Heart left ventricle (tissue), 16 donors: ENCODE measurements at places on chromosomes 6 and 20. TPM values are rescaled to one million over a fixed set of nuclear protein-coding genes. Genes with fewer than 3 reads are reported as not detected.

GRCh38 chr6:20870021-20870420, 335.8 kb downstream of the CDKAL1 start:
- peaks cover 12% of the 10 kb centered on the region for H3K4me1 ChIP-seq
- no peaks in the 10 kb centered on the region for H3K36me3 ChIP-seq
- no peak for DNase-seq
- no peak overlapping the region for H3K27ac ChIP-seq
- H3K27me3 ChIP-seq: no peaks in the 10 kb centered on the region

GRCh38 chr6:69719602-69720193, 77.1 kb downstream of the LMBRD1 start:
- H3K36me3 ChIP-seq: peaks cover 45% of the 10 kb centered on the region
- no peak overlapping the region for H3K27ac ChIP-seq
- H3K4me3 ChIP-seq: no peak overlapping the region
- H3K4me1 ChIP-seq: no peaks in the 10 kb centered on the region
- DNase-seq: no peak

DNA sequence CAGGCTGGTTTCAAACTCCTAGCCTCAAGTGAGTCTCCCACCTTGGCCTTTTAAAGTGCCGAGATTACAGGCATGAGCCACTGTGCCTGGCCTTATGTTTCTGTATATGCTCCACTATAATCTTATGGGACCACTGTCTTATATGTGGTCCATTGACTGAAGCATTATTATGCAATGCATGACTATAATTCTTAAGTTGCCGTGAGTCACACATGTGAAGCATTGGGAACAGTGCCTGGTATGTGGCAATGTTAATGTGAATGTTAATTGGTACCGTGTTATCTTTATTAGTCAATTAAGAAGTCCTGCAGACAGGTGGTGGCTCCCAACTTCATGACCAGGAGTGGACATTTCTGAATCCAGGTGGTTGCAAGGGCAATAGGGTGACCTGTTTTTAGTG, 14.7 kb upstream of the ASXL1 start:
- H3K27me3 ChIP-seq: no peaks in the 10 kb centered on the region
- H3K27ac ChIP-seq: no peak overlapping the region
- H3K4me1 ChIP-seq: no peaks in the 10 kb centered on the region
- DNase-seq: no peak
- H3K36me3 ChIP-seq: no peaks in the 10 kb centered on the region

- no peak overlapping the region for H3K27ac ChIP-seq
- DNase-seq: no peak
- H3K4me1 ChIP-seq: no peaks in the 10 kb centered on the region
- no peak overlapping the region for H3K4me3 ChIP-seq
- H3K36me3 ChIP-seq: no peaks in the 10 kb centered on the region
- H3K27me3 ChIP-seq: no peaks in the 10 kb centered on the region
Measured at GRCh38 chr6:165010556-165011535, 298.6 kb downstream of the C6orf118 start.

DNA sequence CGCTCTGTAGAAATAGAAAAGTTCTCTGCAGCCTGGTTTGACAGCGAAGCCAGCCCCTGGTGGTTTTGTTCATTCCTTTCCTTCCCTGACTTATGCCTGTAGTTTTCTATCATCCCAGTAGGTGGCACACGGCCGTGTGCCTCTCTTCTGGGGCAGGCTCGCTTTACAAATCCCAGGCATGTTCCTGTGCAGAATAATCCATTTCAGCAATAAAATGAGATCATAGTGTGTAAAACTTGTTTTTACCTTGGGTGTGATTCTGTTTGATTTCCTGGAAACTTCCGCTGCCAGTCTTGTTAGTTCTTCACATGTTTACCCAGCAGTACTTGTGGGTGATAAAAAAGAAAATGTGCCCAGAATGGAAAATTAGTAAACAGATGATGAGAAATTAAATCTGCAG, 7.4 kb upstream of the INSM1 start:
- H3K36me3 ChIP-seq: no peaks in the 10 kb centered on the region
- H3K4me1 ChIP-seq: no peaks in the 10 kb centered on the region
- no peak overlapping the region for H3K4me3 ChIP-seq
- peaks cover 19% of the 10 kb centered on the region for H3K27me3 ChIP-seq
- no peak overlapping the region for H3K27ac ChIP-seq
- DNase-seq: no peak

DNA sequence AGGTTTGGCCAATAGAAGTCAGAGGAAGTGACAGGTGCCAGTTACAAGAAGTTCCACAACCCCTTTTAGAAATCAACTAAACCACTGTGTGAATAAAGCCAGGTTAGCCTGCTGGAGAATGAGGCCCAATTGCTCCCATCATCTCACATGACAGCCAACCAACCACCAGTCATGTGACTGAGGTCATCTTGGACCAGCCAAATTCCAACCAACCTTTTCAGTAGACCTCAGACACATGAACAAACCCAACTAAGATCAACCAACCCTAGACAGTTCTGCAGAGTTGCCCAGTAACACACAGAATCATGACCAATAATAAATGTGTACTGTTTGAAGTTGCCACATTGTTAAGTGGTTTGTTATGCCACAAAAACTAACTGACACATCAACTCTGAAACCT, 44.6 kb upstream of the GGTLC1 start:
- DNase-seq: no peak
- H3K36me3 ChIP-seq: no peaks in the 10 kb centered on the region
- H3K4me1 ChIP-seq: no peaks in the 10 kb centered on the region

DNA sequence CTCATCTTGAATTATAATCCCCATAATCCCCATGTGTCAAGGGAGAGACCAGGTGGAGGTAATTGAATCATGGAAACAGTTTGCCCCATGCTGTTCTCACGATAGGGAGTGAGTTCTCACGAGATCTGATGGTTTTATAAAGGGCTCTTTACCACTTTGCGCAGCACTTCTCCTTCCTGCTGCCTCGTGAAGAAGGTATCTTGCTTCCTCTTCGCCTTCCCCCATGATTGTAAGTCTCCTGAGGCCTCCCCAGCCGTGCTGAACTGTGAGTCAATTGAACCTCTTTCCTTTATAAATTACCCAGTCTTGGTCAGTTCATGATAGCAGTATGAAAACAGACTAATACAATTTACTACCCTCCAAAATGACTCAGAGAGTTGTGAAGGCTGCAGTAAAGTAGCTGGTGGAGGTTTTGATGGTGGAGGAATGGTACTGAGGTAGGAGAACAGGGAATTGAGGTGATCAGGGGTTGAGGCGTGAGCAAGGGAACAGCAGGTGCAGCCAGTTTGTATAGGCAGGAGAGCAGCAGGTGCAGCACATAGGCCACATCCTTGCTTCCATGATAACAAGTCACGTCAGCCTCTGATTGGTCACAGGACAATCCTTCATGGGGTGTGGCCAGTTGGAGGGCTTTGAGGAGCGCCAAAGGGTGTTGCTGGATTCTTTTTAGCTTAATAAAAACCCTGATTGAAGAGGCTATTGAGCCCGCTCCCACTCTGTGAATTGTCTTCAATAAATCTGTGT, 150.0 kb downstream of the CDC5L start:
- H3K4me3 ChIP-seq: no peak overlapping the region
- no peaks in the 10 kb centered on the region for H3K27me3 ChIP-seq
- no peak overlapping the region for H3K27ac ChIP-seq
- H3K36me3 ChIP-seq: no peaks in the 10 kb centered on the region

- H3K4me1 ChIP-seq: no peaks in the 10 kb centered on the region
- H3K27me3 ChIP-seq: peaks cover 28% of the 10 kb centered on the region
- no peaks in the 10 kb centered on the region for H3K36me3 ChIP-seq
- H3K27ac ChIP-seq: no peak overlapping the region
- H3K4me3 ChIP-seq: no peak overlapping the region
Measured at GRCh38 chr20:51093240-51093763, 70.4 kb upstream of the KCNG1 start.

DNA sequence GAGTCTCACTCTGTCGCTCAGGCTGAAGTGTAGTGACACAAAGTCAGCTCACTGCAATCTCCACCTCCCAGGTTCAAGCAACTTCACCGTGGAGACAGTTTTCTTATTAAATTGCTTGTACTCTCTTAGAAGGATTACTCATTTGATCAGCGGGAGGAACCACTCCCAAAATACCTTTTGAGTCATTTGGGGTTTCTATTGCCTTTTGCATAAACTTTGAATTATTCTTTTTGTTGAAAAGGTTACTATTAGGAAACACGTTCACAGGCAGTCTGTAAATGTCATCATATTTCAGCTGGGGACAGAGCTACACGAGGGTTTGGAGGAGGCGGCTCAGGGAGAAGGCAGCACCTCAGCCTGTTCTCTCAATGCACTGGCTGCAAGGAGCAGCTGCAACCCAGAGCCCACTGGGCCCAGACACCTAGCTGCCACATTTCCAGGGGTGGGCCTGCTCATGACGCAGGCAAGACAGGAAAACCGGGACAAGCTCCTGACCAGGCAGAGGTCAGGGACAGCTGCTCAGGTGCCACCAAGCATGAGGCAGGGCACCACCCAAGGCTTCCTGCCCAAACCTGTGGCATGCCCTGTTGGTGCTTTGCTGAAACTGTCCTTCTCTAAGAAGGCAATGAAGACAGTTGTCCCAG, 205.9 kb downstream of the BMP7 start:
- no peak overlapping the region for H3K4me3 ChIP-seq
- H3K4me1 ChIP-seq: no peaks in the 10 kb centered on the region
- H3K36me3 ChIP-seq: no peaks in the 10 kb centered on the region
- DNase-seq: no peak

GRCh38 chr6:32622545-32623401, 14.4 kb upstream of the HLA-DQA1 start:
- no peaks in the 10 kb centered on the region for H3K27me3 ChIP-seq
- H3K27ac ChIP-seq: no peak overlapping the region
- no peaks in the 10 kb centered on the region for H3K36me3 ChIP-seq
- DNase-seq: peak; percentile 28
- H3K4me1 ChIP-seq: no peaks in the 10 kb centered on the region

GRCh38 chr6:2630891-2631571, 119.7 kb downstream of the MYLK4 start:
- no peaks in the 10 kb centered on the region for H3K27me3 ChIP-seq
- no peak overlapping the region for H3K4me3 ChIP-seq
- no peak overlapping the region for H3K27ac ChIP-seq
- H3K36me3 ChIP-seq: no peaks in the 10 kb centered on the region
- H3K4me1 ChIP-seq: peaks cover 34% of the 10 kb centered on the region
- DNase-seq: no peak

GRCh38 chr6:149031859-149032598, 285.2 kb downstream of the UST start:
- DNase-seq: peak; percentile 28
- no peaks in the 10 kb centered on the region for H3K27me3 ChIP-seq
- no peak overlapping the region for H3K27ac ChIP-seq

GRCh38 chr6:148493424-148493823, 150.8 kb downstream of the SASH1 start:
- peaks cover 40% of the 10 kb centered on the region for H3K4me1 ChIP-seq
- no peaks in the 10 kb centered on the region for H3K27me3 ChIP-seq
- H3K36me3 ChIP-seq: no peaks in the 10 kb centered on the region
- DNase-seq: no peak
- no peak overlapping the region for H3K4me3 ChIP-seq
- peak overlapping the region; percentile 4 for H3K27ac ChIP-seq

- H3K4me1 ChIP-seq: no peaks in the 10 kb centered on the region
- no peaks in the 10 kb centered on the region for H3K27me3 ChIP-seq
- DNase-seq: no peak
- H3K4me3 ChIP-seq: no peak overlapping the region
Measured at GRCh38 chr20:18019068-18019467, 38.6 kb downstream of the OVOL2 start.

DNA sequence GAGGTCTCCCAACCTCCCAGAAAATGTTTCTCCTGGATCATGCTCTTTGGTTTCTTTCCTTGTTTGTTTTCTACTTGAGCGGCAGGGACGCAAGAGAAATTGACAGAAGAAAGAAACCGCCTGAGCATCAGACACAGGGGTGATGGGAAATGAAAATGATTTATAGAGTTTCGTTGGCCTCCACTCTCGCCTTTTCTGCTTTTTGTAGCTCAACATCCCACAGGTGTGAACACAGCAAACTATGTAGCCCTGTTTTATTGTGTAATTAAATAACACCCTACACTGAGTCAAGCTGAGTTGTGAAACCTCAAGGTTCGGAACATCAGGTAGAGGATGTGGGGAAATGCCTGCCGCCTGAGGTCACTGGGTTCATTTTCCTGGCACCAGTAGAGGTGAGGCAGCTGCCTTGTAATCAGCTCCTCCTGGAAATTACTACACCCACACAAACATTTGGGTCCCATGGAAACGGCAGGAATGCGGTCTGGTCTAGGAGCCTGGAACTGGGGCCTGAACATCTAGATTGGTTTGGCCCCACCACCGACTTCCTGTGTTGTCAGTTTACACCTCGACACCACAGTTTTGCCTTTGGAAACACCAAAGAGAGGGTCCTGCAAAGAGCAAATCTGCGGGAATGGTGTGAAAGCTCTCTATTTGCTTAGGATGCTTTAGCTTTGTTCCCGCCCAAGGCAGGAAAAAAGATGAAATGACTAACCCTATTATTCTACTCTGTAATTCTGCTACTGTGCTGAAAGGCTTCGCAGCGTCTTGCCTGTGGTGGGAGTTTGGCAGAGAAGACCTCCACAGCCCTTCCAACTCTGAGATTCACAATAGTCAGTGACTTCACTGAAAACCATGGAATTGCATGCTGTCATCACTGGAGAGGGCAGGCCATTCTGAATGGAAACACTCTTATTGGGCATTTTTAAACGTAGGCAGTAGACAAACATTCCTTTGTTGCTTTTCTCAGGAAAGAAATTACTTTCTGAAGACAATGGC, 53.0 kb downstream of the ADAT2 start:
- no peaks in the 10 kb centered on the region for H3K36me3 ChIP-seq
- H3K27me3 ChIP-seq: no peaks in the 10 kb centered on the region
- H3K27ac ChIP-seq: no peak overlapping the region
- H3K4me1 ChIP-seq: peaks cover 6% of the 10 kb centered on the region
- H3K4me3 ChIP-seq: no peak overlapping the region
- DNase-seq: peak; percentile 44

DNA sequence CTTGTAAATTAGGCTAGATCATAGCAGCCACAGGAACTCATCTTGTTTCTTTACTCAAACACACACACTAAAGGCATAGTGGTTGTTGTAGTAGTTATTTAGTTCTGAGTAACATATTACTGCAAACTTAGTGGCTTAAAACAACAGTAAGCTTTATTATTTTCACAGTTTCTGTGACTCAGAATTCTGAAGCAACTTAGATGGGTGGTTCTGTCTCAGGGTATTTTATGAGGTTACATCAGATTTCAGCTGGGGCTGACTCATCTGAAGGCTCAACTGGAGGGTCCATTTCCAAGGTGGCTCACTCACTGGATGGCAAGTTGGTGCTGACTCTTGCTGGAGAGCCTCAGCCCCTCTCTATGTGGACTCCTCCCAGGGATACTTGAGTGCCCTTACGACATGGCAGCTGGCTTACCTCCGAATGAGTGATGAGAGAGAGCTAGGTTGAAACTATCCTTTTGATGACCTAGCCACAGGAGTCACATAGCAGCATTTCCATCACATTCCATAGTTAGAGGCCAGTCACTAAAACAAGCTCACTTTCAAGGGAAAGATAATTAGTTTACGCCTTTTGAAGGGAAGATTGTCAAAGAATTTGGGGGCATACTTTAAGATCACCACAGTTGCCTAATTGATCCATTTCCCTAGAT, 136.5 kb upstream of the PRND start:
- no peaks in the 10 kb centered on the region for H3K4me1 ChIP-seq
- no peaks in the 10 kb centered on the region for H3K36me3 ChIP-seq
- no peak for DNase-seq
- no peak overlapping the region for H3K27ac ChIP-seq

The HINT3 gene
- 33.6 TPM for total RNA-seq

The TP53TG5 gene
- total RNA-seq: 3.1 TPM

The MROH8 gene
- total RNA-seq: 7.1 TPM

The C6orf163 gene
- 0.67 TPM for total RNA-seq

The HMGA1 gene
- 38.7 TPM for total RNA-seq

The POLR1C gene
- total RNA-seq: 12.5 TPM

The OVOL2 gene
- total RNA-seq: not detected

The DYNLT2 gene
- 0.62 TPM for total RNA-seq

The AKAP12 gene
- 7.6 TPM for total RNA-seq
